ENCODE measurements at places on chromosomes 4 and X.
A peak's percentile ranks its signal among the peaks of the same experiment; 100 is the strongest.

DNA sequence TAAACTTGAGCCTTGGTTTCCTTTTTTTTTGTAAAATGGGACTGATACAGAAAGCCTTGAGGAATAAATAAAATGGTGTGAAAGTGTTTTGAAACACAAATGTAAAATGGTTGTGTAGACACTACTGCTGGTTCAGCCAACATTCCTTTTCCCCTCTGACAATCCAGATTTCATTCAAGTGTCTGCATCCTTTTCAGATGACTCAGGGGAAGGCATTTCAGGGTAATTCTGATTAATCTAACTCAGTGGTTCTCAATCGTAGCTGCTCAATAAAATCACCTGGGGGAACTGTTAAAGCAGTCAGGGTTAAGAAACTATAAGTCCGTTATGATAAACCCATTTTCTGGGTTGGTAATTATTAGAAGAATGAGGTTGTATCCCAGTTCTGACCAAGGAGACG lies 4.6 kb downstream of the ARHGAP10 start:
- peak; percentile 79 for DNase-seq

GRCh38 chrX:29851857-29852605 lies 363.3 kb upstream of the MAGEB2 start:
- DNase-seq: no peak

- no peak for DNase-seq
Observed at GRCh38 chrX:149541521-149542047, 772 bp downstream of the EOLA1 start.

GRCh38 chr4:1593458-1593857 lies 90.7 kb downstream of the FAM53A start:
- no peak for DNase-seq

GRCh38 chr4:185640811-185641675 lies 105.7 kb upstream of the PDLIM3 start:
- DNase-seq: peak; percentile 48

- DNase-seq: no peak
Observed at GRCh38 chrX:150696866-150697265, 3.7 kb downstream of the MTMR1 start.

GRCh38 chr4:3611778-3612177 lies 79.6 kb upstream of the LRPAP1 start:
- DNase-seq: no peak

- no peak for DNase-seq
Observed at GRCh38 chr4:124322234-124323065, 390.1 kb downstream of the ANKRD50 start.

DNA sequence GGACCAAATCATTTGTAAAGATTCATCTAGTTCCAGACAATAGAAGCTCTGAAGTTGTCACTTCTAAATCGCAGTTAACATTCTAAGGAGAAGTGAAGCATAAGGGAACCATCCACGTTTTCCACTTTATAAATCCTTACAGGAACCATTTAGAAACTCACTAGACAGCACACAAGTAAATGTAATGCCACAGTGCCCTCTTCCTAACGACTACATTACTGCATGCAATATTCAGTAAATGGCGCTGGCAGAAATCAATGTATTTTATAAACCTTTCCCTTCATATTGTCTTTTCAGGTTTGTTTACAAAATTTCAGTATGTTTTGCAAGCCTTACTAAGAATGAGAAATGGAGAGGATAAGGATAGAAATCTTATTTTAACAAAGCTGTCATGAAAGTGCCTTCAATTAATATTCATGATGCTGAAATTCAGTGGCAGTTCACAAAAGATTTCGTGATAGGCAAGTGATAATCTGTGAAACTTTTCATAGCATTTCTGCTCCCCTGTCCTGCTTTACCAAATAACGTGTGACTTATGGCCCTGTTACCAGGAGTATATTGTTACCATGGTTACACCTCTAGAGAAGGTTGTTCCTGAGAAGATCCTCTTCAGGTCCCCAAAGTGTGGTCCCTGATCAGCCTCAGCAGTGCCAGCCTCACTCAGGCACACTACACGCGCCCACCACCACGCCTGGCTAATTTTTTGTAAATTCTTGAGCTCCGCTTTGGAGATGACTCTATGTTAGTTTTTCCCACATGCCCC lies 54.2 kb downstream of the TMA16 start:
- DNase-seq: peak; percentile 26

DNA sequence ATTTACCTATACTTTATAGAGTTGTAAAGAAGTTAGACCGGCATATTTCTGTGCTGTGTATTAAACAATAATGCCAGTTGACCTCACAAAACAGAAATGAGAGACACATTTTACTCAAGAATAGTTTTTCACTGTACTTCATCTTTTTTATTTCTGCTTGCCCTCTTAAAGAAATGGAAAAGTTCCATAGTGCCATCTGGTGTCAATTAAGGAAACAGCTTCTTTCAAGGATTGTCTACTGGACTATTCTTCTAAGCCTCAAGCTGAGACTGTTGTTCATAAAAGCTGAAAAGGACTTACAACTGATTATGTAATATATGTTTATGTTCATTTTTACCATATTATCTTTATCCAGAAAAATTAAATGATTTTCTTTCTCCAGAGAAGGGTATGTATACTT lies 1523.7 kb downstream of the ARAP2 start:
- no peak for DNase-seq

DNA sequence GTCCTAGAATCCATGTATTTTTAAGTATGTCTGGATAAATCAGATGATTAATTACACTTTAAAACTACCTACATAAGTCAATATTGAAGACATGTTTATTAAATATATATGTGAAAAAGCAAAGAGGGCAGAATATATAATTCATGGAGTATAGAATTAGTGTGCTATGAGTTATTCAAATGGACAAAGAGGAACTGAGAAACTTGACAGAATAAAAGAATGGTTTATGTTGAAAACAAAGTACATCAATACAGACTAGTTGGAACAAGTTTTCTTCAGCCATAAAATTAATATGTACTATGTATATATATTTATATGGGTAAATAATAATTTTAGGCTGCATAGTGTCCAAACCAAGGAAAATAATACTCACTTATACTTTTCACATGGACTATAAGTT lies 173.5 kb downstream of the NPFFR2 start:
- DNase-seq: no peak

GRCh38 chr4:106358899-106359298 lies 9.7 kb downstream of the GIMD1 start:
- no peak for DNase-seq

DNA sequence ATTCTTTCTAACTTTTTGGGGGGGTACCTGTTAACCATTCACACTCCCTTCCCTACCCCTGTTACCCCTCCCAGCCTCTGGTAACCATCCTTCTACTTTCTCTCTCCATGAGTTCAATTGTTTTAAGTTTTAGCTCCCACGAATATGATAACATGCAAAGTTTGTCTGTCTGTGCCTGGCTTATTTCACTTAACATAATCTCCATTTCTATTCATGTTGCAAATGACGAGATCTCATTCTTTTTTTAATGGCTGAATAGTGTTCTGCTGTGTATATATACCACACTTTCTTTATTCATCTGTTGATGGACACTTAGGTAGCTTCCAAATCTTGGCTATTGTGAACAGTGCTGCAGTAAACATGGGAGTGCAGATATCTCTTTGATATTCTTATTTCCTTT lies 41.3 kb downstream of the MCUB start:
- DNase-seq: no peak

GRCh38 chr4:139450586-139450985 lies 3.3 kb upstream of the RAB33B start:
- DNase-seq: no peak
